ENCODE measurements at places on chromosomes 1 and 21.

DNA sequence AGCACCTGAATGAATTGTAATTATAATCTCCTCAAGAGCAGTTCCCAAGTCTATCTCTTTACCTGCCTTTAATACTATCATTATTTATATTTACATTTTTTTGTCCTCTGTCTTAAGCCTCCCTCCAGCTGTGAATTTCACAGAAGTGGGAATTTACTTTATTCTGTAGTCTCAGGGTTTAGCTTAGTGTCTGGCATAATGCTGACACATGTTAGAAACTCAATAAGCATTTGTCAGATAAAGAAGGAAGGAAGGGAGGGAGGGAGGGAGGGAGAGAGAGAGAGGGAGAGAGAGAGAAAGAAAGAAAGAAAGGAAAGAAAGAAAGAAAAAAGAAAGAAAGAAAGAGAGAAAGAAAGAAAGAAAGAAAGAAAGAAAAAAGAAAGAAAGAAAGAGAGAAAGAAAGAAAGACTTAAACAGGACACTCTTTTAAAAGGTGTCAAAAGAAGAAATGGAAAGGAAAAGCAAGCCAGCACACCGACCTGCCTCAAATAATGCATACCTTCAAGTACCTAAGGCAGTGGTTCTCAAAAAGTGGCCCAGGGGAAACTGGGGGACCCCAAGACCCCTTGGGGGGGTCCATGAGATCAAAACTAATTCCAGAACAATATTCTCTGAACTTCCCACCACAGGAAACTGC lies 1.8 kb upstream of the PGLYRP4 start:
- no peak for DNase-seq

GRCh38 chr1:221035662-221036153 lies 156.5 kb downstream of the HLX start:
- peak; percentile 43 for DNase-seq

DNA sequence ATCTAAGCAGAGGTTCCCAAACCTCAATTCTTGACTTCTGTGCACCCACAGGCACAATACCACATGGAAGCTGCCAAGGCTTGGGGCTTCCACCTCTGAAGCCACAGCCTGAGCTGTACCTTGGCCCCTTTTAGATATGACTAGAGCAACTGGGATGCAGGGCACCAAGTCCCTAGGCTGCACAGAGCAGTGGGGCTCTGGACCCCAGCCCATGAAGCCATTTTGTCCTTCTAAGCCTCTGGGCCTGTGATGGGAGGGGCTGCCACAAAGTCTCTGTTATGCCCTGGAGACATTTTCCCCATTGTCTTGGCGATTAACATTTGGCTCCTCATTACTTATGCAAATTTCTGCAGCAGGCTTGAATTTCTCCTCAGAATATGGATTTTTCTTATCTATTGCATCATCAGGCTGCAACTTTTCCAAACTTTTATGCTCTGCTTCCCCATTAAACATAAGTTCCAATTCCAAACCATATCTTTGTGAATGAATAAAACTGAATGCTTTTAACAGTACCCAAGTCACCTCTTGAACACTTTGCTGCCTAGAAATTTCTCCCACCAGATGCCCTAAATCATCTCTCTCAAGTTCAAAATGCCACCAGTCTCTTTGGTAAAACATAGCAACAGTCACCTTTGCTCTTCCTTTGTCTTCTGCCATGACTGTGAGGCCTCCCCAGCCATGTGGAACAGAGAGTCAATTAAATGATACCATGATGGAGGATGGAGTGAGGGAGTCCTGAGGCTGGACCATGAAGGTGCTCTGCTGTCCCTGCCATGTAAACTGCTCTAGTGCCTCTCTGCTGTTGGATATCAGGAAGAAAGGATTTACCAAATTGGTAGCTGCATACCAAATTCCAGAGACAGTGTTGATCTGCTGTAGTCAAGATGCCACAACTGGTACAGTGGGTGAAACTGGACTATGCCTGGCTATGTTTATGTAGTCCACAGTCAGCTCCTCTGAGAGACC lies 37.6 kb downstream of the RUNX3 start:
- DNase-seq = no peak

GRCh38 chr1:1614204-1614953 lies 921 bp upstream of the MIB2 start:
- DNase-seq = no peak

- no peak for DNase-seq
Measured at GRCh38 chr1:100730130-100730529, 10.6 kb downstream of the VCAM1 start.

DNA sequence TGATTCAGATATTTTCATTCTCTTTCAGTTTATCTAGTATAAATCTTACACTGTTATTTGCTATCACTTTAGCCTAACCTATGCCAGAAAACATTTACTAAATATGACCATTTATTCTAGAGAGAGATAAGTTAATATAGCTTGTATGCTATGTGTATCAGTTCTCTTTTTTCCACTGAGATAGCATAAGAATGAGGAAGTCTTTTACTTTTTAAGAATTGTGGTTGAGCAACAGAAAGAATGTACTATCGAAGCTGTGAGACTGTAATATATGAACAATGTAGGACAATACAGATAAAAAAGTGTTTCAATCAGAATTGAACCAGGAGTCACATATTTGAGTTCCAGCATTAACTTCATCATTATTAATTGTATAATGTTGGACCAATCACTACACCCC lies 479.9 kb upstream of the PLXNA2 start:
- no peak for DNase-seq

- peak; percentile 22 for DNase-seq
Measured at GRCh38 chr1:225137976-225138375, 208.5 kb downstream of the DNAH14 start.

DNA sequence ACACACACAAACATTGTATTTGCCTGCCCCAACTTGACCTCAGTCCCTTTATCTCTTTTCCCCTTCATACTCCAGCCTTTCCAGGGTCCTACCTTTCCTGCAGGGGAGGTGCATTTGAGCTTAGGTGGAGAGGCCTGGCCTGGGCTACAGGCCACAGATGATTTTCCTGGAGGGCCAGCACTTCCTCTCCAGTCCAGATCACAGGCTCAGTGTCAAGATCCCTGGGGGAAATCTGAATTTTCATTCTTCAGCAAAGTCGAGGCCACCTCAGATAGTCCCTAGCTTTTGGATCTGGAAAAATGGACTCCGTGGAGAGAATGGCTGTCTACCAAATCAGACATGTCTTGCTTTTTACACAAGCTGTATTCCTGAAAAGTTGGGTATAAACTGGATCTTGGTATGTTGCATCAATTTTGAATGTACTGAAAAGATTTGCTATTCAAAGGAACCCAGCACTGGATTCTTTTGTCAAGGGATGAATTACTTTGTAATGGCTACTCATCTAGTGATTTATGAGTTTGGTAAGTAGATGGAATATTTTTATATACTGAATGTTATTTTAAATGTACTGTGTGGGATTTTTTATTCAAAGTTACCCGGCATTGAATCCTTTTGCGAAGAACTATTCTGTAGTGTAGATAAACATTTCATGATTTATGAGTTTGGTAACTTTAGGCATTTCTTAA lies 78.7 kb downstream of the DDR2 start:
- no peak for DNase-seq

DNA sequence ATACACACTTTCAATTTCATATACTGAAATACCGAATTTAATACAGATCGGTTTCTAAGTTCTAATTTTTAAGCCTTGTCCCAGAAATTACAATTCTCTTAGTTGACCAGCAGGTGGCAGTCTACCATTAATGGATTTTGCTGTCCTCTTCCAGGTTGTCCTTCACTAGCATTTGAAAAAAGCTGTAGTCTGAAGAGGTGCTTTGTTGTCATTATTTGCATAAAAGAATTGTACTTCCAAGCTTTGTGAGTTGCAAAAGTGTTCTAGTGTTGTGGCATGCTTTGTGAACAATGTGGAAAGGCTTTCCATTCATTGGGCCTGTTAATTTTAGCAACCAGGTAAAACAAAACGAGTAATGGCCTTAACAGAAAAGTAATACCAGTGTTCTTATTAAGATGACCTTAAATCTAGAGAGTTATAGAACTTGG lies 193.6 kb downstream of the RPS6KC1 start:
- DNase-seq = peak; percentile 28

DNA sequence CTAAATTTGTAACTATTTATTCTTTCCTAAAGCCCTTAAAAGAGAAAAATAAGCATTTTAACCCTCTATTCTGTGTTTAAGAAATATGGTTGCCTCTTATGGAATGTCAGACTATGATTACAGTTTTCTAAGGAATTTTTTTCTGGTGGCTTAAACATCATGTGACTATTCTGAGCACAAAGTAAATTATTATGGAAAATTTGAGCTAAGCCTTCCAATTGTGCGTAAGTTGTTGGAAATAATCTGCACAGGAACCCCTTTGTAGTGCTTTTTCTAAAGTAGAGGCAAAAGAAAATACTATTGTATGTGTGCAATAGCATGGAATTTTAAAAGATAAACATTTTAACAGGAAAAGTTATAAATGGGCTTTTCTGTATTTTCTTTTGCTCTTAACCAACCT lies 254.8 kb downstream of the PBX1 start:
- DNase-seq = no peak

DNA sequence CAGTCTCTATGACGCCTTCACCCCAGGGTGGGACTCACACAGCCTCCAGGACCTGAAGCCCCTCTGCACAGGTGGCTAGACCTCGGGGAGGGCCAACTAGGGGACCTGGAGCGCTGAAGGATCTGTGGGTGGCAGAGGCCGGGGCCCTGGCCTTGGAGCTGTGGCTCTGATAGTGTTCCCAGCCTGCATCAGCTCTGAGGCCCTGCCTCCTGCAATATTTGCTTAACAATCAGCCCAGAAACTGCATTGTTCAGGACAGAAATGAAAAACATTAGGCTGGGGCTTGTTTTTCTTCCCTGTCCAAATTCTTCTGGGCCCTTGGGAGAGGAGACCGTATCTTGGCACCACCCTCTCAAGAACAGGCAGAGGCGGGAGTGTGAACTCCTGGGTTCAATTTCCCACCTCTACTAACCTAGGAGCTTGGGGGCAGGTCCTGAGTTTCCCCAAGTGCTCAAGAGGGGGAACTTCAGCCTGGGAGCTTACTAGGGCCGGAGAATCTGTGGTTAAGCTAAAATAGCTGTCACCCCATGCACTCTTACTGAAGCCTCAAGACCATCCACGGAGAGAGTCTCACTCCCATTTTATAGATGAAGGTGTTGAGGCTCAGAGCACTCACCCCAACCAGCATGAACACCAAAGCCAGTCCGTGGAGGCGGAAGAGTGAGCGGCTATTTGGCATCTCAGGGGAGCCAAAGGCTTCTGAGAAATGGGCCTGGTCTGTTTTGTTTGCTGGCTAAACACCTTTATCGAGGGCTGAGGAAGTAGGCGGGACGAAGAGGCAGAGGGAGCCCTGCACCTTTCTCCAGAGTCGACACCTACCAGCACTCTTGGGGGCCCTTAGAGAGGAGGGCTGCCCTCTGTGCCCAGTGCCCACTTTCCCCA lies 18.8 kb upstream of the CASZ1 start:
- no peak for DNase-seq

DNA sequence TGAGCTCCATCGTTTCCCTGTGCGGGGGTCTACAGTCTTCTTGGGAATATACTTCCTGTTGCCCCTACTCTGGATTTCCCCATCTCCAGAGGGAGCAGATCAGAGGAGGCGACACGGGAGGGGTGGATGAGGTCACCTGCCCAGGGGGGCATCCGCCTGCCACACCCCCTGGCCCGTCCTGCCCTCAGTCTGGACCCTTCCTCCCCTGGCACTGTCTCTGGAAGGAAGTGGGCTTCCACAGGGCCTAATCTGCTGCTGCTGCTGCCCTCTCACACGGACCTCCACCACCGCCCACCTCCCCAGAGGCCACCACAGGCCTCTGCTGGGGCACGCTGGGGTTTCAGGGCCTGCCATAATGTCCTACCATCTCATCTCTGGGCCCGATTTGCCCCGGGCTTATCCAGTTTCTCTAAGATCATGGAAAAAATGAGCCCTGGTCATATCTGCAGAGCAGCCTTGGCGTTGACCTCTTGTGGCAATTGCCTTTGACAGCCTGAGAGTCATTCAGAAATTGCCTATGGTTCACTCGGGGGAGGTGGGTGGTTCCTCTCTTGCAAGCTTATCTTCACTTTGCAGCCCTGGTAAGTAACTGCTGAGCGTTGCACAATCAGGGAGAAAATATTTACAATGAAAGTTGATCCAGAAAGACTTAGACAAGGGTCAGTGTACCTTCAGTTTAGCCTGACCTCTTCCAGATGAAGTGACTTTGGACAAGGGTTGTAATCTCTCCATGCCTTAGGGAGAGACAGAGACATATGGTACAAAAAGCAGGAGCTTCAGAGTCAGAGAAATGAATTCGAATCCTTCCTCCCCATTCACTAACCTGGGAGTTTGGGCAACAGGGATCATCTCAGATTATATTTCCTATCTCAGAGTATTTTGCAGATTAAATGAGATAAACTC lies 252.4 kb downstream of the TOMM20 start:
- no peak for DNase-seq

DNA sequence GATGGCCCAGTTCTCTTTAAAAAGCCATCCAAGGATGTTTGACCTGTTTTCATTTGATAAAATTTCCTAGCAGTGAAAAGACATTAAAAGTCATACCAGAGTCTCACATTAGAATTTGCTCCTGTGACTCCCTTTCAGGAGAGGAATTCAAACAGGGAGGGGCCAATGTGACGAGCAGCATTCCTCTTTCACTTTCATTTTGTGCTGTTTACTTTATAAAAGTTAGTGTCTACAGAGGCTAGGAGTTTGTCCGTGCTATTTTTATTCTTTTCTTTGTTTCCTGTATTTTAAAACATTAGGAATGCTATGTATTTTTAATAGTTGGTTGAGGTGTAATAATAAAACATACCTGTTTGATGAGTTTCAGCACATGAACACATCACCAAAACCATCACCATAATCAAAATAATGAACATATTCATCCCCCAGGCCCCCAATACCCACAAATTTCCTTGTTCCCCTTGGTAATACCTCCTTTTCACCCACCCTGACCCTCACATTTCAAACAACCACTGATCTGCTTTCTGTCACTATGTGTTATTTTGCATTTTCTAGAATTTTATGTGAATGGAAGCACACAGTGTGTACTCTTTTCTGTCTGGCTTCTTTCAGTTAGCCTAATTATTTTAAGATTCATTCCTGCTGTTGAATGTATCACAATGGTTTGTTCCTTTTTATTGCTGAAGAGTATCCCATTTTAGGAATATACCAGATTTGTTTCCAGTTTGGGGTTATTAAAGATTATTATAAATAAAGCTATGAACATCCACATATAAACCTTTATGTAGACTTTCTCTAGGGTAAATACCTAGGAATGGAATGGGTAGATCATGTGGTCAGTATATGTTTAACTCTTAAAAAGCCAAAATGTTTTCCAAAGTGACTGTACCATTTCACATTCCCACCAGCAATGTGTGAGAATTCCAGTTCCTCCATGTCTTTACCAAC lies 129.5 kb downstream of the TENT5C start:
- DNase-seq = no peak

DNA sequence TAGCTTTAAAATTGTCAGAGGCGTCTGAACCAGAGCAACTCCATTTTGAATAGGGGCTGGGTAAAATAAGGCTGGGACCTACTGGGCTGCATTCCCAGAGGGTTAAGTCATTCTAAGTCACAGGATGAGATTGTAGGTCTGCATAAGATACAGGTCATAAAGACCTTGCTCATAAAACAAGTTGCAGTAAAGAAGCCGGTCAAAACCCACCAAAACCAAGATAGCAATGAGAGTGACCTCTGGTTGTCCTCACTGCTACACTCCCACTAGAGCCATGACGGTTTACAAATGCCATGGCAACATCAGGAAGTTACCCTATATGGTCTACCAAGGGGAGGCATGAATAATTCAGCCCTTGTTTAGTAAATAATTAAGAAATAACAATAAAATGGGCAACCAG lies 143.6 kb downstream of the GABPA start:
- DNase-seq = no peak
